PC-3 (cell line): ENCODE measurements at places on chromosomes 2 and 18.

- no peak for DNase-seq
These were observed 73.6 kb downstream of the DYSF start for GRCh38 chr2:71526975-71527374.

DNA sequence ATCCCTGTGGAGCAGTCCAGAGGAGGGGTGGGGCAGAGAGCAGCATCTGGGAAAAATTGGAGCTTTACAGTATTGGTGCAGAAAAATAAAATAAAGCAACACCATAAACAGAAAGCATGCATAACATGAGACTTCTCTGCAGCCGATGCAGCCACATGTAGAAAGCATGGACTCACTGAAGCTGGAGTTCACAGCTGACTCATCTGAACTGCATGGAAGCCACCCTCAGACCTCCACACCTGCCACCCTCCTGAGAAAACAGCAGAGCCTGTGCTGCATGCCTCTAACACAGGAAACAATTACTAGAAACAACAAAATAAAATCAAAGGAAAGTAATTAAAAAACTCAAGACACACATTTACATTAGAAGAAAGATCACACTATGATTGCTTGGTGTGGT, 169.4 kb upstream of the ALKAL2 start:
- no peak for DNase-seq

DNA sequence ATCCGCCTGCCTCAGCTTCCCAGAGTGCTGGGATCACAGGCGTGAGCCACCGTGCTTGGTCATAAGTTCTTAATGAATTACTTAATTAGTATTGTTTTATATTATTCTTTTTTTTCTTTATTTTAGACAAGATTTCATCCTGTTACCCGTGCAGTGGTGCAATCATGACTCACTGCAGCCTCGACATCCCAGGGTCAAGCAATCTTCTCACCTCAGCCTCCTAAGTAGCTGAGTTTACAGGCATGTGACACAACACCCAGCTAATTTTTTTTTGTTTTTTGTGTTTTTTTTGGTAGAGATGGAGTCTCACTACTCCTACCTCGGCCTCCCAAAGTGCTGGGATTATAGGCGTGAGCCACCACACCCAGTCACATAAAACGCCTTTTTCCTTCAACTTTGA, 17.3 kb downstream of the C2orf42 start:
- DNase-seq: no peak

- no peak for DNase-seq
These were observed 2.4 kb downstream of the MYL12B start for GRCh38 chr18:3264362-3264761.
